ENCODE measurements at places on chromosomes 2 and 18. TPM values are rescaled to one million over a fixed set of nuclear protein-coding genes. Genes with fewer than 3 reads are reported as not detected.

The GALR1 gene
- not detected for total RNA-seq

The NLRC4 gene
- total RNA-seq = 0.32 TPM

The SPC25 gene
- 0.27 TPM for total RNA-seq

The NFATC1 gene
- total RNA-seq = 77.8 TPM

DNA sequence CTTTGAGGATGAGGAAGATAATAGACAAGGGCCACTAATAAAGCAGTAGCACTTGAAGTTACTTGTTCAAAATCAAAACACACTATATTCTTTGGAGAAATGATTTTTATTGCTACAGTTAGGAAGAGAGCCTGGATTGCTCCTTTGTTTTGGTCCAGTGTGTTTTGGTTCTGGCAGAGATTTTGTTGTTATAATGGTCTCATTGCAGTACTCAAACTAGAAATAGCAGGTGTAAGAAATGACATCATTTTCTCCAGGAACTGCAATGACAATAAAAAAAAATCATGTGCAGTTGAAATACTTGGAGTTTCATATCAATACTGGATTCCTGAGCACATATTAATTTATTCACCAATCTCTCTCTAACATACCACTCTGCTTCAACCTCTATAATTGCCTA is 490.3 kb downstream of the CCDC85A start:
- H3K27ac ChIP-seq = no peak overlapping the region
- no peaks in the 10 kb centered on the region for H3K27me3 ChIP-seq
- H3K4me1 ChIP-seq = no peaks in the 10 kb centered on the region
- no peak for DNase-seq

- no peak overlapping the region for H3K4me3 ChIP-seq
- H3K36me3 ChIP-seq = no peaks in the 10 kb centered on the region
- H3K4me1 ChIP-seq = peaks cover 7% of the 10 kb centered on the region
- DNase-seq = no peak
- peaks cover 48% of the 10 kb centered on the region for H3K27me3 ChIP-seq
Measured at GRCh38 chr2:70960833-70961647, 17.4 kb upstream of the ANKRD53 start.

GRCh38 chr18:77234504-77235365 is 14.9 kb upstream of the GALR1 start:
- H3K27me3 ChIP-seq = peaks cover 32% of the 10 kb centered on the region
- no peak overlapping the region for H3K27ac ChIP-seq
- peaks cover 4% of the 10 kb centered on the region for H3K36me3 ChIP-seq
- no peaks in the 10 kb centered on the region for H3K4me1 ChIP-seq
- H3K4me3 ChIP-seq = no peak overlapping the region

DNA sequence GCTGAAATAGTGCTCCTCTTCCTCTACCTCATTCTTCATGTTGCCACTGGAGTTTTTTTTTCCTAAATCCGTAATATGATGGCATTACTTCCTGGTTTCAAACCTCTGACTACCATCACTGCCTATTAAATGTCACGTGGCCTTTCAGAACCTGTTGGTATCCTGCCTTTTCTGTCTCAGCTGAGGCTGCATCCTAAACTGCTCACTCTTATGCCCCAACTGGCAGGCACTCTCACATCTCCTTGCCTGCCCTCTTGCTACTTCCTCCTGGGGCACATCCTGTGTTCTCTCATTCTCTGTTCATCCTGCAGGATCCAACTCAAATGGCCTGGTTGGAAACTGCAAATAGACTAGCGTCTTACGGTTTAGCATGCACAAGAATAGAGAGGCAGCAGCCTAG is 468.1 kb upstream of the FANCL start:
- no peak overlapping the region for H3K4me3 ChIP-seq
- H3K36me3 ChIP-seq = no peaks in the 10 kb centered on the region
- H3K4me1 ChIP-seq = no peaks in the 10 kb centered on the region
- DNase-seq = no peak

Measured in T-helper 17 cell (primary cell).